ENCODE measurements at places on chromosomes 1 and 21. TPM values are rescaled to one million over a fixed set of nuclear protein-coding genes. Genes with fewer than 3 reads are reported as not detected.

GRCh38 chr1:7471836-7472235 is 299.3 kb upstream of the VAMP3 start:
- DNase-seq, result no peak
- no peaks in the 10 kb centered on the region for H3K4me1 ChIP-seq

- H3K4me1 ChIP-seq, result no peaks in the 10 kb centered on the region
- DNase-seq, result no peak
- no peaks in the 10 kb centered on the region for H3K27me3 ChIP-seq
- H3K27ac ChIP-seq, result no peak overlapping the region
- no peak overlapping the region for H3K4me3 ChIP-seq
- no peaks in the 10 kb centered on the region for H3K36me3 ChIP-seq
Measured at GRCh38 chr1:75588779-75589475, 22.0 kb downstream of the SLC44A5 start.

DNA sequence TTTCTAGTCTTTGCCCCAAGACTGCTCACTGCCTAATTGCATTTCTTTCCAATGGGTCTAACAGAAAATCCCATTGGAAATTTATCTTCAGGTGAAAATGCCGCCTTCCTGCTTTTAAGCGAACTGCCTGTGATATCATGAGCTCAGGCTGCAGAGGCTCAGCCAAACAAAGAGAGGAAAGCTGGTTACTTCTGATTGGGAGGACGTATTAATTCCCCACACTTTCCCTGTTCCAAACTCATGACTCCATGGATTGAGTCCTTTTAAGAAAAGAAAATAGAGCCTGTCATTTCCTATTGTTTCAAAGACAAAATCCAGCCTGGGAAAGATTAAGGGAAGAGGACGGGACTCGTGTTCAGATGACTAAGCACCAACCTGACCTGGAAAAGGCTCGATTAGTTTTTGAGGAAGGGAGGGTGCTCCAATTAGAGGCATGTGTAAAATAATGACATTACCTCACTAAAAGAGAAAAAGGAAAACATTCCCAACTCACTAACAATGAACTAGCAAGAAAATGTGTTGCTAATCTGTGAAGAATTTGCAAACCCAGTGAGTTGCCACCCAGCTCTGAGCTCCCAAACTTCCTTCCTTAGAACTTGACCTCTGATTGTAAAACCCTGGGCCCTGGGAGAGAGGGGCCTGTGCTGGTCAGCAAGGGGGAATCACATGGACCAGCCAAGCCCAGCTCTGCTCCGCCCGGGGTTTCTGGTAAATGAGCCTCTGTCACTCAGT is 61.2 kb downstream of the TCP10L start:
- H3K27me3 ChIP-seq, result no peaks in the 10 kb centered on the region
- H3K36me3 ChIP-seq, result no peaks in the 10 kb centered on the region
- H3K27ac ChIP-seq, result peak overlapping the region; percentile 91
- DNase-seq, result no peak
- H3K4me3 ChIP-seq, result no peak overlapping the region

DNA sequence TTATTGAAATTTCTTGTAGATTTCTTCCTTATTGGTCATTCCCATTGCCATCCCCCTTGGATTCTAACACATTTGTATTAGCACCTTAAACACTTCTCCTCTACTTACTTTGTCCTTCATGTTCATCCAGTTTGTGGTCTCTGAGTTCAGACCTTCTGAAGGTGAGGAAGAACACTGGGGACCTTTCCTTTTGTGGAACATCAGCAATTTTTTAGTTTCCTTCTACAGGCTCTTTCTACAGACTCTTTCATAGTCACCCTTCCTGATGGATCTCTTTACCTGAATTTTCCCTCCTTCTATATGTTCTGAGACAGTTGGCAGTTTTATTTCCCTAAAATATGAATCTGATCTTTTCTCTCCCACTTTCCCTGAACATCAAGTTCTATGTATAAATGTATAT is 4.4 kb upstream of the PALMD start:
- H3K4me3 ChIP-seq, result no peak overlapping the region
- no peaks in the 10 kb centered on the region for H3K27me3 ChIP-seq
- no peak overlapping the region for H3K27ac ChIP-seq
- H3K36me3 ChIP-seq, result no peaks in the 10 kb centered on the region
- no peaks in the 10 kb centered on the region for H3K4me1 ChIP-seq

DNA sequence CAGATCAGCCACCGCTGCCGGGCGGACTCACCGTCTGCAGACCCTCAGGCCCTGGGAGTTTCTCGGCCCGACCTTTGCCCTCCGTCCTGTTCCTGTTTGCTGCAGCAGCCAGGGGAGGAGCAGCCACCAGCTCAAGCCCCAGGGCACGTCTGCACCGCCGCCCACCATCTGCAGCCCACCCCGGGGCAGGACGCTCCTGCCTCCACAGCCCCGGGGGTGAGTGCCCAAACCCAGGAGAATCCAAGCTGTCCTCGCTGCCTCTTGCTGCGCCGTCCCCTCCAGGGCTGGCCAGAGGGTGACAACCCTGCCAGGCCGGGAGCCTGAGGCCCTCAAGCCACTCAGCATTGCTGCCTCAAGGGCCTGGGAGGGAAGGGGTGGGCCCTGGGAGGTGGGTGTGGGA is 1.2 kb upstream of the SLC25A34 start:
- DNase-seq, result no peak
- no peak overlapping the region for H3K27ac ChIP-seq
- H3K4me1 ChIP-seq, result no peaks in the 10 kb centered on the region
- H3K4me3 ChIP-seq, result no peak overlapping the region
- peaks cover 10% of the 10 kb centered on the region for H3K36me3 ChIP-seq
- H3K27me3 ChIP-seq, result no peaks in the 10 kb centered on the region

GRCh38 chr1:181947441-181947840 is 114.1 kb downstream of the ZNF648 start:
- DNase-seq, result no peak
- H3K27me3 ChIP-seq, result no peaks in the 10 kb centered on the region
- H3K27ac ChIP-seq, result no peak overlapping the region
- no peak overlapping the region for H3K4me3 ChIP-seq
- no peaks in the 10 kb centered on the region for H3K4me1 ChIP-seq

GRCh38 chr21:46119637-46120271 is 21.8 kb downstream of the COL6A2 start:
- DNase-seq, result no peak
- H3K36me3 ChIP-seq, result no peaks in the 10 kb centered on the region
- H3K27ac ChIP-seq, result peak overlapping the region; percentile 55
- H3K27me3 ChIP-seq, result no peaks in the 10 kb centered on the region
- H3K4me3 ChIP-seq, result no peak overlapping the region
- H3K4me1 ChIP-seq, result no peaks in the 10 kb centered on the region

GRCh38 chr1:175822580-175822979 is 79.2 kb upstream of the TNR start:
- no peaks in the 10 kb centered on the region for H3K36me3 ChIP-seq
- no peak overlapping the region for H3K4me3 ChIP-seq
- H3K27me3 ChIP-seq, result no peaks in the 10 kb centered on the region

DNA sequence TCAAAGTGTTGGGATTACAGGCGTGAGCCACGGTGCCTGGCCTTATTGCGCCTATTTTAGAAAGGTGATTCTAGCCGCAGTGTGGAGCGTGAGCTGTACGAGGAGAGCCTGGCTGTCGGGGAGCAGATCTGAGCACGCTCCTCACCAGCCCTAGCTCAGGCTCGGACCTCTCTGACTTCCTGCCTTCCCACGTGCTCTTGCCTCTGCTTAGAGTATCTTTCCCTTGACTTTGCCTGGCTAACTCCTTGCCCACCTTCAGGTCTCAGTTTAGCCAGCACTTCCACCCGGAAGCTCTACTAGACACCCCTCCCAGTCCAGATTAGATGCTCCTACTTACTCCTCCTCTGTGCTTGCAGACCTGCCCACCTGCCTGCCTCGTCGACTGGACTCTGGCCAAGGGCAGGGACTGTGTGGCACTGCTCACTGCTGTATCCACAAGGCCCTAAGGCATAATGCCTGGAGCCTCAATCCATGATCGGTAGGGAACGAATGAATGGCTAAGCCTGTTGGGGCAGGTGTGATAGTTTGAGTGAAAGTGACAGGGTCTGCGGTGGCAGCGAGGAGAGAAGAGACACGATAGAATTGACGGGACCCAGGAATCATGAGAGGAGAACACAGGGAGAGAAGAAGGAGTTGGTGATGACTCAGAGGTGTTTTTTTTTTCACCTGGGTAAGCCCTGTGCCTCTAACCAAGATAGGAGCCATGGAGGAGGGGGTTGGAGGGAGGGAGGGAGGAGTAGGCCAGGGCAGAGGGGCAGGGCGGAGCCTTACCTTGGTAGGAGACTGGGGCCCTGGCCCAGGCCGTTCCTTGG is 28.1 kb upstream of the WASF2 start:
- peak overlapping the region; percentile 75 for H3K27ac ChIP-seq
- no peaks in the 10 kb centered on the region for H3K36me3 ChIP-seq

- no peak overlapping the region for H3K27ac ChIP-seq
- H3K4me1 ChIP-seq, result no peaks in the 10 kb centered on the region
- no peak for DNase-seq
- no peaks in the 10 kb centered on the region for H3K27me3 ChIP-seq
Measured at GRCh38 chr1:220067269-220068204, 21.2 kb upstream of the EPRS1 start.

DNA sequence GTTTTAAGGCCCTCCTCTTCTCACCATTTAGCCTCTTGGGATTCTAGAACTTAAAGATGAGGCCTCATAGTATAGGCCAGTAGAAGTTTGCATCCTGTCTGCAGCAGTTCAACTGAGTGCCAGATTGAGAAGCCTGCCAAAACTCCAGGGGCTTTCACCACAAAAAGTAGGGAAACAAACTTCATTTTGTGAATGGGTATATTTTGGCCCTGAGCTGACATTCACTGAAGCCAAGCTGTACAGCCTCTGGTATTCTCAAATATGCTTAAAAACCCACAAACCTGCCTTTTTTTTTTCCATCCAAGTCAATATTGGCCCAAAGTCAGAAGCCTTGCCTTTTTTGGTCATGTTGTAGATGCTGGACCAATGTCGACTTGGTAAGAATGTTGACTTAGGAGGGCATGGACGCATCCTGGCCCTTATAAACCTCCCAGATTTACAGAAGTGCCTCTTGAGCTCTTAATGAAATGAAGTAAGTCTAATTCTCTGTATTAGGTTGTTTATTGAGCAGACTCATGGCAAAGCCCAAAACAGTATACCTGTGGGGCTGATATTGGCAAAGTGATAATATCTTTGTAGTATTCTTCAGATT is 337.5 kb downstream of the CHRM3 start:
- no peaks in the 10 kb centered on the region for H3K4me1 ChIP-seq
- no peaks in the 10 kb centered on the region for H3K36me3 ChIP-seq
- H3K4me3 ChIP-seq, result no peak overlapping the region
- no peak overlapping the region for H3K27ac ChIP-seq
- H3K27me3 ChIP-seq, result no peaks in the 10 kb centered on the region

- H3K4me3 ChIP-seq, result no peak overlapping the region
- H3K36me3 ChIP-seq, result no peaks in the 10 kb centered on the region
- DNase-seq, result no peak
- H3K27me3 ChIP-seq, result no peaks in the 10 kb centered on the region
- H3K4me1 ChIP-seq, result no peaks in the 10 kb centered on the region
Measured at GRCh38 chr1:204706838-204707509, 21.4 kb upstream of the LRRN2 start.

- peaks cover 39% of the 10 kb centered on the region for H3K27me3 ChIP-seq
- no peak overlapping the region for H3K4me3 ChIP-seq
- no peak for DNase-seq
- H3K4me1 ChIP-seq, result no peaks in the 10 kb centered on the region
Measured at GRCh38 chr1:11397151-11397901, 81.6 kb upstream of the DISP3 start.

- H3K4me3 ChIP-seq, result no peak overlapping the region
- H3K4me1 ChIP-seq, result no peaks in the 10 kb centered on the region
- H3K27me3 ChIP-seq, result no peaks in the 10 kb centered on the region
- no peaks in the 10 kb centered on the region for H3K36me3 ChIP-seq
- no peak overlapping the region for H3K27ac ChIP-seq
Measured at GRCh38 chr1:223525957-223526356, 132.7 kb downstream of the CCDC185 start.

GRCh38 chr1:107741242-107741641 is 223.7 kb downstream of the VAV3 start:
- H3K27me3 ChIP-seq, result no peaks in the 10 kb centered on the region
- no peak overlapping the region for H3K4me3 ChIP-seq
- DNase-seq, result no peak
- H3K4me1 ChIP-seq, result no peaks in the 10 kb centered on the region

DNA sequence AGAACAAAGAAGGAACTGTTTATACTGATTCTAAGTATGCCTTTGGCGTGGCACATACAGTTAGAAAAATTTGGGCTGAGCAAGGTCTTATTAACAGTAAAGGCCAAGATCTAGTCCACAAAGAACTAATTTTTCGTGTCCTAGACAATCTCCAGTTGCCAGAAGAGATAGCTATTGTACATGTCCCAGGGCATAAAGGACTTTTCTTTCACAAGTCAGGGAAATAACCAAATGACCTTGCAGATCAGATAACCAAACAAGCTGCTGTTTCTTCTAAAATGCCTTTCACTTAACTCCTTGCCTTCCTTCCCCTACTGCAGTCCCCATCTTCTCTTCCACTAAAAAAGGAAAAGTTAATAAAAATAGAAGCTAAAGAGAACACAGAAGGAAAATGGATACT is 4.0 kb downstream of the TEX50 start:
- no peak overlapping the region for H3K27ac ChIP-seq
- no peak overlapping the region for H3K4me3 ChIP-seq
- H3K36me3 ChIP-seq, result no peaks in the 10 kb centered on the region
- no peak for DNase-seq
- H3K27me3 ChIP-seq, result no peaks in the 10 kb centered on the region
- no peaks in the 10 kb centered on the region for H3K4me1 ChIP-seq

ADORA3 gene
- 13.2 TPM for total RNA-seq

OR2T2 gene
- not detected for total RNA-seq

C1orf94 gene
- total RNA-seq, result not detected

INSRR gene
- total RNA-seq, result 0.15 TPM

SPRR2G gene
- not detected for total RNA-seq
